ENCODE measurements at places on chromosomes 6 and 20.

GRCh38 chr20:43165611-43166010 lies 24.1 kb downstream of the PTPRT start:
- no peak for DNase-seq

GRCh38 chr6:25637960-25638434 lies 14.0 kb upstream of the SCGN start:
- no peak for DNase-seq

DNA sequence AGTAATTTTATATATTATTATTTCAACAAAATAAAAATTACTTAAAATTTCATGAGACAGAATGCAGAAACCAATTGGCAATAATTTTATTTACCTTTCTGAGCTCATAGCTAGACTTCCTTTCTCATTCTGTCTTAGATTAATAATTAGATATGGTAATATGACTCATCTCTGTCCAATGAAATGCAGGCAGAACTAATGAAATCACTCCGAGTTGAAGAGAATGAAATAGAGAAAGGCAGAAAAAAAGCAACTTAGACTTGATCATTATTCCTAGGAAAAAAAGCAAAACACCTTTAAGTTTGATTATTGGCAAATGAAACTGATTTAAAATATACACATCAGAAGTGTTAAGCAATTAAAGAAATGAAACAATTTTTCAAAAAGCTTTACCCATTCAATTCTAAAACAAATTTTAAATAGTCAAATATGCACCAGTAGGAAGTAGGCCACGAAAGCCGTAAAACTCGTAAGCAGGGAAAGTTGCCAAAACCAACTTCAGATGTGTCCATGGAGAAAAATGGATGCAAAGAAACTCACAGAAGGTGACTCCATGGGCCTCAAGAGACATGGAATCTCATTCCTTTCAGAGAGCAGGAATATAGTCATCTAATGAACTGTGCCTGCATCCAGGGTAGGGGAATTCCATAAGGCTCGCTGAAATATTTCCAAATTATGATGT lies 293.8 kb upstream of the RGS17 start:
- DNase-seq = no peak

DNA sequence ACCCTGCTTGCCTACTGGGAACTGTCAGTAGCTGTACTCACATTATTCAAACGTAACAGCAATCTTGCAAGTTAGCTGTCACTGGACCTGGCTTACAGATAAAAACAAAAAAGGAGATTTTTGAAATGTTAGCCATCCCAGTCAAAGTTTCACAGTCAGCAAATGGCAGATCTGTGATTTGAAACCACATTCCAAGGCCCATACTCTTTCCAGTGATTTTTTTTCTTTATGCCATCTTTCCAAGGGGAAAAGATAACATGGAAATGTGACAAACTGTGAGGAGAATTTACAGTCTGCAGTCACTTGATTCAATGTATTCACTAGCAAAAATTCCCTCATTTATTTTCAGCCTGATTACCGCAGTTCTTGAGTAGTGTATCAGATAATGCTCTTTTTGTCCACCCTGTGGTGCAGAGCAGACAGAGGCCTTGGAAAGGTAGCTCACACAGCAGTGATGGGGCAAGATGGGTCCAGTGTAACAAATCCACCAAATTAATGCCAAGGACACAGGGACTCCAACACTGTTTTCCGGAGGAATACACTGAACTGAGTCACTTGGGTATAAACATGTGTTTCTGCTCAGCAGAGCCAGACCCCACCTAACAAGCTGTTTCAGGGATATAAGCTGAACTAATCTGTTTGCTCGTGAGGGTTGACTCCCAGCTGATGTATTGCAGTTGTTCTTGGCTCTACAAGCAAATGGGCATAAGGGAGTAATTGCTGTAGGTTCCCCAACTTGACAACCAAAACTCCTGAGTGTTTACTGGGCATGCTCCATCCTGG lies 49.9 kb upstream of the ADGRF1 start:
- no peak for DNase-seq

DNA sequence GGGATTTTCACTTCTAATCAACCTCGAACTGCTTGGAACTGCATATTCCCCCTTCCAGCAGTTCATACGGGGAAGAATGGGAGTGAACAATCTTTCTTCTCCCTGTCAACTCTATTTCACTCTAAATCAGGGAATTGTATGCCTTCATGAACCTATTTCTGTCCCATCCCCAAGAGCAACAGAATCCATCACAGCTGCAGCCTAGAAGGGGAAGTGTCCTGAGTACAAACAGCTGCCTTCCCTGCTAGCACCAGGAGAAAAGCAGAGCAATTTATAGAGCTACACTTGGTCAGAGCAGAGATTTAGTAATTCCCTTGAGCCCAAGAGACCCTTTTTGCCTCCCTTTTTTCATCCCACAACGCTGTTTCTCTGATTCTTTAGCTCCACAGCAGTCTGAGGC lies 208.4 kb downstream of the ADGRG6 start:
- no peak for DNase-seq

DNA sequence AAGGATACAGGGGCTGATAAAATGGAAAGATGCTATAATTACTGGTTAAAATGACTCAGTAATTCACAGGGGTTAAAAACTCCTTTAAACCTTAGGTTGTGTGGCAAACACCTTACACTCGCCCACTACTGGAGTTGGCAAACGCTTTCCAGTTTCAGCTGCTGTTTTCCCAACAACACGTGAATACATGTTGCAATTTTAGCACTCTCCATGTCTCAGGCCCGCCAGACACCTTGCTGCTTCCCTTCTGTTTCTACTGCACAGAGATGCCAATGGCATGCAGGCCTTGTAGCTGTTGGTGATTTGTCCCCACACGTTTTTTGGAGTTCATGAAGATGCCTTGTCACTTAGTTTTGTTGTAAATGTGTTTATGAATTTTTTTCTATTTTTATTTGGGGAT lies 5.3 kb upstream of the TTPAL start:
- DNase-seq = no peak

GRCh38 chr20:2795451-2795850 lies 5.0 kb downstream of the CPXM1 start:
- no peak for DNase-seq

DNA sequence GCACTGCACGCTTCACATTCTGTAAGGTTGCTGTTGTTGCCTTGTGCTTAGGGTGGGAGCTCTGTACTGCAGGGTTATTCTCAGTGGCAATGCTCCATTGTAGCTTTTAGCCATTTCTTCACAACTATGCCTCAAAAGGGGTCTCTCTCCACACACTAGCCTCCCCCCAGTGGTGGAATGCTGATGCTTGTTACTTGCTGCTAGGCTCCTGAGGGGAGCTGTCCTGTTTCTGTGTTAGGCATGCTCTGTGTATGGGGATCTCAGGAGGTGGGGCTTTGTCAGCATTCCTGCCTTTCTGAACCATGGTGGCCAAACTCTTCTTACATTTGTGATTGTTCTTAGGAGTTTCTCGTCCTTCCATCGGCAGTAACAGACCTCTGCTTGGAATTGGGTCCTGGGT lies 18.8 kb downstream of the TMEM170B start:
- DNase-seq = no peak

DNA sequence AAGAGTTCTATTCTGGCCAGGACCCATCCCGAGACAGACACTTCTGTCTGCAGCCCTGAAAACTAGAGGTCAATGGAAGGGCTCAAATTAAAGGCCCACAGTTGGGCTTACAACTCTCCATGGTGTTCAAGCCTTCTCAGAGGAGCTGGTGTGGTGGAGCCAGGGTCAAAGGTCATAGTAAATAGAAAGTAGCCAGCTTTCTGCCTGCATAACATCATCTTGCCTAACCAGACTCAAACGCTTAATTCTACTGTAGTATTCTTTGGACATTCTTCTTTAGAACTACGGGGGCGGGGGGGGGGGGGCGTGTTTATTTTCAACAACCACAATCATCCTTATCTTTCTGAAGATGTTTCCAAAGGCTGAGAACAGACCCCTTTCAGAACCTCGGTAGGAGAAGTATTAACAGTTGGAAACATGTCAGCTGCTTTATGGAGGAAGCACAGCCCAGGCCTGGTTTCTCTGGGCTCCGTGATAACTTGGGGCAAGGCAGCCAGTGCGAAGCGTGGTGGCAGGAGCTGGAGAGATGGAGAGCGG lies 1.5 kb upstream of the RREB1 start:
- peak; percentile 27 for DNase-seq

- DNase-seq = no peak
Observed at GRCh38 chr20:63158845-63159244, 57.1 kb downstream of the YTHDF1 start.
